ENCODE measurements at places on chromosomes 5 and 9.

DNA sequence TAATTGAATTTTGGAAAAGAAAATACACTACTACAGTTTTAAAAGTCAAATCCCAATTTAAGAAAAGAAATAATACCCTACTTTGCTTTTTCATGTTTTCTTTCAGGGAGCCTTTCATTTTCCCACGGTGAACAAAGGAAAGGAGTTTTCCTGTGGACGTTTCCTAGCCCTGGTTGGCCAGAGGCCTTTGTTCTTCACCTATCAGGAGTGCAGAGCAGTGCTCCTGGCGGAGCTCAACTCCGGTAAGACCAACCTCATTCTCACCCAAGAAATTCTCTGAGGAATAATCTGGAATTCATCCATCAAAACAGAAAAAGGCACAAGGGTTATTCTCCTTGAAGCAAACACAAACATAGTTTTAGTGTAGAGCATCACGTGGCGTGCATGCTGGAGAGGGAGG is 248.9 kb downstream of the ADGRV1 start:
- DNase-seq, result no peak

DNA sequence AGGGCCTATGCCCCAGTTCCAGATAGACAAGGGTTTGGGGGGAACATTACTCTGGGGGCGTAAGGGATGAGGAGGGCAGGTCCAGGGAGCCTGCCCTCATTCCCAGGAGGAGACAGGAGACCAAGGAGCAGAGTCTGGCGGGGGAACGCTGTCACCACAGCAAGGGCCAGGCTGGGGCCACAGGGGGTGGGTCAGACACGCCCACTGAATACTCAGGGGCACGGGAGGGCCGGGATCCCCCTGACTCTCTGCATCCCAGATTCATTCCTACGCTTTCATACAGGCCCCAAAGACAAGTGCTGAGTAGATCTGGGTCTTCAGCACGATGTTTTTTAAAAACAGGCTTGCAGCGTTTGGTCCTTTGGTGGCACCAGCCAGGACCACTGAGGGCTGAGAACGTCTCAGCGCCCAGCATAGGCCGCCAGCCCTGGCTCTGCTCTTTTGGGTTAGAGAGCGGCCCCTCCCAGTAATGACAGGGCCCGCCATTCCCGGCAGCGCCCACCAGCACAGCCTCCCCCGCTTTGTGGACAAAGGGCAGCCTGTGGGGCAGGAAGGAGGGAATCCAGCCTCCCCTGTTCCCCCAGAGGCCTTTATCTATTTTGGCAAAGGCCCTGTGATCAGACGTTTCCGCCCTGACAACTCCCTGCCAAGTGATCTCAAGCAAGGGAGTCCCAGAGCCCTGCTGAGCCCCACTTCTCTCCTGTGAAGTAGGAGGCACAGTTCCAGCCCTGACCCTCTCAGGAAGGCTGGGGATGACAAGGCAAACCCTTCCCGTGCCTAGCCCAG is 24.9 kb downstream of the NEK6 start:
- no peak for DNase-seq

GRCh38 chr5:101102506-101102905 is 199.4 kb upstream of the ST8SIA4 start:
- peak; percentile 4 for DNase-seq

DNA sequence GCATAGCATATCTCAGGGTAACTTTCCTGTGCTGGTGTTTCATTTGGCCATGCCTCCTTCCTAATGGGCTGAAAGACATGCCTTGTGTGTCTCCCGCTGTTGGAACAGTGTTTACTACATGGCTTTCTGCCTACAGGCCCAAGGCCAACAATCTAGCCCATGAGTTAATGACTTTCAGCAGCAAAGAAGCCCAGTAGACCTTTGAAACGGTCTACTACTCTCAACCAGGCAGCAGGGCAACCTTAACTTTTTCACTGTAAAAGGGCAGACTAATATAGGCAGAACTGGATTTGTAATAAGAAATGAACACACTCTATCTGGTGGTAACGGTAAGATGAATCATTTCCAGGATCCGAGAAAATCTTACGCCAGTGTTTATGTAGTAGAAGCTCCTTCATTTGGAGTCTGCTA is 21.0 kb downstream of the C5orf15 start:
- DNase-seq, result no peak

DNA sequence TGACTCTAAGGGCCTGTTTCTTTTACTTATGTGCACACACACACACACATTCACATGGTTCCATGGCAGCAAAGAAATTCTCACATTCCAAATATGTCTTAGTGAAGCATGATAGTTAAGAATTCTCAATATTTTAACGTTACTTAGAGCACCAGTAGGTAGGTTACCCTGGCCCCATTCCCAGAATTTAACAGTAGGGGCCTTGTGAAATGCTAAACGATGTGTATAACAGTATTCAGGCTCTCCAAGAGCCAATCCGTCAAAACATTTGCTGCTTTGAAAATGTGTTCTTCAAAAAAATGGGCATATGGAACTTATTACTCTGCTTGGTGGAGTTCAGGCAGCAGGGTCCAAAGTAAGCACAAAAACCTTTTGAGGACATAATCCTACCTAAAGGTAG is 93.7 kb upstream of the DAB2 start:
- DNase-seq, result no peak

GRCh38 chr5:9460885-9461645 is 84.8 kb downstream of the SEMA5A start:
- no peak for DNase-seq

All from NCI-H510A (cell line).